ENCODE measurements at places on chromosomes 11 and 22.

- DNase-seq: no peak
Observed at GRCh38 chr11:61765550-61766253, 13.3 kb downstream of the MYRF start.

GRCh38 chr11:117851106-117851505, 25.4 kb downstream of the FXYD6 start:
- no peak for DNase-seq

DNA sequence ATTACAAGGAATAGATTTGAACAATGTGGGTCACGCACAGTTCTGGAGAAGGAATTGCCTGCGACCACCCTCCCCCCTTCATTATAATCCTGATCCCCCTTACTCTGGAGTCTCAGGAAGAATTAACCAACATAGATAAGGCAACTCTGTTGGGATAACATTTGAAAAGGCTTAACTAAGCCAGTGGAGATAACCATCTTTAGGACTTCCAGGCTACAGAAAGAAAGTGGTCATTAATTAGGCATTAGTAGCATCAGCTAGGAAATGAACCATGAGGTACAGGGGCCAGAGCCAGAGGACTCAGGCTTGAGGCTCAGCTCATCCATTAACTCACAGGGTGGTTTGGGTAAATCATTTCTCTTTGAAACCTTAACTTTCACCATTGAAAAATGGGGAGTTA, 720.0 kb upstream of the API5 start:
- no peak for DNase-seq

GRCh38 chr22:26927821-26928220, 270.4 kb downstream of the MIAT start:
- DNase-seq: no peak
